ENCODE measurements at places on chromosomes 7 and 10. TPM values are rescaled to one million over a fixed set of nuclear protein-coding genes. Genes with fewer than 3 reads are reported as not detected.

CCDC136 gene
- 0.22 TPM for polyA plus RNA-seq

- no peak overlapping the region for H3K4me3 ChIP-seq
- H3K27me3 ChIP-seq = no peaks in the 10 kb centered on the region
- DNase-seq = no peak
- H3K27ac ChIP-seq = no peak overlapping the region
- H3K4me1 ChIP-seq = no peaks in the 10 kb centered on the region
- H3K36me3 ChIP-seq = no peaks in the 10 kb centered on the region
Observed at GRCh38 chr7:138402749-138403148, 57.3 kb upstream of the TRIM24 start.

DNA sequence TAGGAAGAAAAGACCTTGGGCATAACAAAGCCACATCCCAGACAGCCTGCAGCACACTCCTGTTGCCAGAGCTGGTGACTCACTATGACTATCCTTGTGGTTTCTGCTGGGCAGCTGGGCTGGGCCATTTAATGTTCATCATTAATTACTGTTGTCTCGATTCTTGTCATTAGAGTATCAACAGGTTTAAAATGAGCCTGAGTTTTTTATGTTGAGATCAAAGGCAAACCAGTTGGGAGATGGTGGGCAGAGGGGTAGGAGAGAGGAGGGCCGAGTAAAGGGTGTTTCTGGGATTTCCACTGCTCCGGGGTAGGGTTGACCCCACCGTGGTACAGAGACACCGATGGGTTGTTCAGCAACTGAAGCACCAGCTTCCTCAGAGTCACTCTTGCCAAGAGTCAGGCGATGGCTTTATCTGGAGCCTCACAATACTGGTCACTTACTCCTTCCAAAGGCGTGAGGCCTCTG, 128.7 kb upstream of the LYZL1 start:
- no peak for DNase-seq
- no peaks in the 10 kb centered on the region for H3K36me3 ChIP-seq
- no peaks in the 10 kb centered on the region for H3K27me3 ChIP-seq
- no peaks in the 10 kb centered on the region for H3K4me1 ChIP-seq

- H3K4me3 ChIP-seq = peak overlapping the region; percentile 25
- H3K4me1 ChIP-seq = no peaks in the 10 kb centered on the region
- H3K27me3 ChIP-seq = no peaks in the 10 kb centered on the region
- H3K36me3 ChIP-seq = no peaks in the 10 kb centered on the region
- peak; percentile 67 for DNase-seq
Observed at GRCh38 chr7:80078159-80078731, 56.4 kb upstream of the GNAI1 start.

RPEL1 gene
- 0.09 TPM for polyA plus RNA-seq

DNA sequence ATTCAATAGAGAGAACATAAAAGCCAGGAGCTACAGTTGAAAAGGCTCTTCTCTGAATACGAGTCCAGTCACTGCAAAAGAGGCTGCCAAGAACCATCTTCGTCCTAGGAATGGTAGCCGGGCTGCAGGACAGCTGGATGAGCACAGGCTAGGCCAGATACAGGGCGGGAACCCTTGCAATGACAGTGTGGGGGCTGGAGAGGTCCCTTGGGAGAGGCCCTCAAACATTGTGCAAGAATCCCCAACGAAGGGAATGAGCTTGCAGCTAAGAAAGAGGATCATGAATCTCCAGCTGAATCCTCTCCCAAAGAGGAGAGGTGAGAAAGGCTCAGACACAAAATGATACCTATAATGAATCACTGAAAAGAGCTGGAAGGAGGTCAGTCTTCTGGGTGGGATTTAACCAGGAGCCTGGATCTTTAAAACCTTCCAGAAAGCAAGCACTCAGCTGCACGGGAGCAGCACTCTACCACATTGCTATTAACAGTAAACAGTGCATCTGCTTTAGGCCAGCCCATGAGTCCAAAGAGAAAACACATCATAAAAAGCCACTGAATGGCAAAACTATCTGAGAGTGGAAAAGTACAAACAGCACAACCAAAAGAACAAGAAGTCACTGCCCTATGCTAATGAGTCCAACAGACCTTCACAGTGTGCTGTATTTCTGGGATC, 287.9 kb downstream of the TNS3 start:
- H3K4me3 ChIP-seq = no peak overlapping the region
- no peak for DNase-seq
- H3K27ac ChIP-seq = peak overlapping the region; percentile 3
- no peaks in the 10 kb centered on the region for H3K4me1 ChIP-seq
- H3K36me3 ChIP-seq = peaks cover 58% of the 10 kb centered on the region

TMEM130 gene
- not detected for polyA plus RNA-seq

DLX5 gene
- polyA plus RNA-seq = not detected

DNA sequence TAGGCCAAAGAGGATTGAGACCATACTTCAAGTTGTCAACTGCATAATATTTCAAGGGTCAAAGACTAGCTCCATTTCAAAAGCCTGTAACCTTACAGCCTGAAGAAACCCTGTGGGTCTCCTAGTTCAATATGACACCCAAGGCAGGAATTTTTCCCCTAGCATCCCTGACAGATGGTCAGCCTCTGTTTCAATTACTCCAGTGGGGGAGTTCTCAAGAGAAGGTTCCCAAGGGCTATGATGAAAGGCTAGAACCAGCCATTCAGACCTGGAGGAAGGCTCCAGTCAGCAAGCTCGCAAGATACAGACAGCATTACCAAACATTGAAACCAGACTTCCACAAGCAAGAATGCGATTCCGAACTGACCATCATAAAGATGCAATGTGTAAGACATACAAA, 1.6 kb downstream of the HTR7 start:
- H3K27ac ChIP-seq = no peak overlapping the region
- no peak for DNase-seq
- peak overlapping the region; percentile 39 for H3K4me3 ChIP-seq
- no peaks in the 10 kb centered on the region for H3K36me3 ChIP-seq
- peaks cover 45% of the 10 kb centered on the region for H3K27me3 ChIP-seq

DNA sequence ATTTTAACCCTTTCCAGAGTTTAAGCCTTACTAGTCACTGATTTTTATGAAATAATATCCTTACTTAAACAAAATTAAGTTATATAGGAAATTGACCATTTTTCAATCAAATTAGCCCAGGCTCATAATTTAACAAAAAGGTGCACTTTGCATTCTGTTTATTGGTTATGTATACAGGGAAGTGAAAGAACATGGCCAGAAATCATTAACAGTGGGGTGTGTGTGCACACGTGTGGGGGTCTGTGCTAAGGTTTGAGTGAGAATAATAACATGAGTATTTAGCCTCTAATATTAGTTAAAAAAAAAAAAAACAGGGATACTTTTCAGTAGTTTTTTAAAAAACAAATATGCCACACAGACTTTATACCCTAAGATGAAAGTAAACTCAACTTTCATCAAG, 510.5 kb upstream of the PFKP start:
- no peaks in the 10 kb centered on the region for H3K4me1 ChIP-seq
- no peak overlapping the region for H3K4me3 ChIP-seq
- no peak overlapping the region for H3K27ac ChIP-seq
- DNase-seq = no peak
- H3K36me3 ChIP-seq = no peaks in the 10 kb centered on the region

DNA sequence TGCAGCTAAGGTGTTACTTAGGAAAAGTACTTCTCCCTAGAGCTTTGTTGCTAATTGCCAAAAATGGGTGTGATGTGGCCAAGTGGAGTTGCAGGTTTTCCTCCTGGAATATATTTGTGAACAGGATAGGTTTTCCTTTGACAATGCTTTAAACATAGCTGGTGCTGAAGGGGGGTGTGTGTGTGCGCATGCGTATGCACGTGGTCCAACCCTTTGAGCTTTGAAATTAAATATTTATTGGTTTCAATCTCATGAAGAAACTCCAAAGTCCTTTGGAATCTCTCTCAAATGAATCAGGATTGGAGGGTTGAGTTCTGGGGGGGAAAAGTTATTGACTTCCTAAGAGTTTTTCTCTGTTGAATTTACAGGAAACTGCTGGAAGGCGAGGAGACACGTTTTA, 11.1 kb downstream of the INA start:
- H3K27ac ChIP-seq = no peak overlapping the region
- no peak for DNase-seq

DNA sequence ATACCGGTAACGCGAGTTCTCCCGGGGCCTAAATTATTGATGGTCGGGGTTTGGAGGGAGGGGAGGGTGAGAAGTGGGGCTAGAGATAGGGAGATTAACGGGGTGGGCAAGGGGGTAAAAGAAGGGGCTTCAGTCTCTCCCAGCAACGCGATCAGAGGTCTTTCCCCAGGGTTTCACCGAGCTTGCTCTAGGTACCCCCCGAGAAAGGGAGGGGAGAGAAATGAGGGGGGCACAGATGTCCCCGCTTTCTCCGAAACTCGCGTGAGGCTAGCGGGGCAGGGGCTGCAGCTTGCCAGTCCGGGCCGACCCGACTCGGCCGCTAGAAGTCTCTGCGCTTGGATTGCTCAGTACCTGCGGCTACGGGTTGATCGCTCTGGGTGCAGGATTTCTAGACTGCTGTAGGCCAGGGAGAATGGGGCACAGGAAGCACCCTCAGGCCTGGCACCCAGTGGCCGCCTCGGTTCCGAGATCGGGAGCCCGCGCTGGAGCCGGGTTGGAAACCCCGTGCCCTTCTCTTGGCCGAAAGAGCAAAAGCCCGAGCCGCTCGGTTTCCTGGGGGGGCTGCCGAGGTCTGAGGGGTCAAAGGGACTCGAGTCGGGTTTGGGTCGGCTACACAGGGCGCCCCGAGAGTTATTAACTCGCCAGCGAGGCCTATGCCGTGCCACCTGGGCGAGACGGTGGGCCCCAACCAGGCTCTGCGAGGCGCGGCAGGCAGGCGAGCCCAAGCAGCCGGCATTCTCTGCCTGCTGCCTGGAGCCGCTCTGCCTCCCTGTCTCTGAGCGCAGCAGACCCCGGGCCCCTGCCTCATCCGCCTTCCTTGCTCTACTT, 3.1 kb downstream of the PAX2 start:
- peaks cover 76% of the 10 kb centered on the region for H3K27me3 ChIP-seq
- no peaks in the 10 kb centered on the region for H3K36me3 ChIP-seq
- no peak overlapping the region for H3K27ac ChIP-seq
- H3K4me1 ChIP-seq = no peaks in the 10 kb centered on the region

GRCh38 chr7:119708891-119709290, 564.1 kb upstream of the KCND2 start:
- H3K4me1 ChIP-seq = no peaks in the 10 kb centered on the region
- no peak overlapping the region for H3K27ac ChIP-seq
- H3K36me3 ChIP-seq = no peaks in the 10 kb centered on the region
- H3K27me3 ChIP-seq = no peaks in the 10 kb centered on the region
- no peak for DNase-seq

DNA sequence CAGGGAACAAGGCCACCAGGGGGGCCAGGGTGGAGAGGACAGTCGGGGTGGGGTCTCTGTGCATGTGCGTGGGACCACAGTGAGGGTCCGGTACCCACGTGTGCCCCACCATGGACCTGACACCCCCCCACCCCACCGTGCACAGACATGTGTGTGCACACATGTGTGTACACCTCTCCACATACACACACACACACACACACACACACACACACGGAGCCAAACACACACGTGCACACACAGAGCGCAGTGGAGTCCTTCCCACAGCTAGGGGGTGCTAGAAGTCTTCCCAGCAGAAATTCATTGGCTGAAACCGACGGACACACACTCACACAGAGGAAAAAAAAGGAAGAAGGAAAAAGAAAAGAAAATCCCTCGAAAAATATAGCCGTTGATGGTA, 42.8 kb upstream of the GNA12 start:
- peak; percentile 70 for DNase-seq
- H3K4me3 ChIP-seq = no peak overlapping the region
- no peak overlapping the region for H3K27ac ChIP-seq

DNA sequence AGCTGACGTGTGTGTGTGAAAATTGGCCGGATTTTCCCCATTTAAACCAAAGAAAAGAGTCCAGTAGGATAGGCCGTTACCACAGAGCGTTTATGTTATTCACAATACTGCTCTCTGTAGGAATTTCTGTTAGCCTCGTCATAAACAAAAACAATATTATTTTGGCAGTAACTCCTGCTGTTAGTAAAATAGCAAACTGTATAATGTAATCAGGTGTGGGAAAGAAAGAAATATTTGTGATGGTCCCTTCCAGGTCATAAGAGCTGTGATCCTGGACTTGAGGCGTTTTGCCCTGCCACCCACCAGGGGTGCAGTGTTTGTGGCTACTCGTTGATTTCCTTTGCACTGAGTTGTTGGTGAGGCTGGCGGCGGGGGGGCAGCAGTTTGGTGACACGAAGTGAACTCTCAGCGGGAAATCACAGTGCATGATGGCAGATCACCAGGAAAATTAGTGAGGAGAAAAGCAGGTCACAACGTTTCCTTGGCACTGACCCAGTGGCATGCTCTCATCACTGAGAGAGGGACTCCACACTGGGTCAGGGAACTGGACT, 2.8 kb downstream of the EEPD1 start:
- no peak overlapping the region for H3K27ac ChIP-seq
- peak; percentile 54 for DNase-seq
- peak overlapping the region; percentile 97 for H3K4me3 ChIP-seq
- no peaks in the 10 kb centered on the region for H3K27me3 ChIP-seq
- H3K4me1 ChIP-seq = peaks cover 44% of the 10 kb centered on the region

ZNF804B gene
- not detected for polyA plus RNA-seq

SLC13A1 gene
- polyA plus RNA-seq = 8.2 TPM

CCZ1 gene
- polyA plus RNA-seq = 56.6 TPM

PPP1R3A gene
- polyA plus RNA-seq = not detected

DNA sequence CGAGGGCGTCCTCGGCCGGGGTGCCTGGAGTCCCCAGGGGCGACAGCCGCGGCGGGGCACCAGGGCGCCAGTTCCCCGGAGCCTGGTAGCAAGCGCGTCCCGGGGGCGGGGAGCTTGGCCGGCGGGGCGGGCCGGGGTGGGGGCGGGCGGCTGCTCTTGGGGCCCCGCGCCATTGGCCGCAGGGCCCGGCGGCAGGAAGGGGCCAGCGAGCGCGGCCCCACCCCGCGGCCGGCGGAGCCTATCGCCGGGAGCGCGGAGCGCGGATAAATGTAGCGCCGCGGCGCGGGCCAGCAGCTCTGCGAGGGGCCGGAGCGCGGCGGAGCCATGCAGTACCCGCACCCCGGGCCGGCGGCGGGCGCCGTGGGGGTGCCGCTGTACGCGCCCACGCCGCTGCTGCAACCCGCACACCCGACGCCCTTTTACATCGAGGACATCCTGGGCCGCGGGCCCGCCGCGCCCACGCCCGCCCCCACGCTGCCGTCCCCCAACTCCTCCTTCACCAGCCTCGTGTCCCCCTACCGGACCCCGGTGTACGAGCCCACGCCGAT, at the start of gene HHEX:
TSS of gene HHEX (plus strand) at position 293 of the 548 bp plus-strand sequence. CDS start at position 325, 32 bp downstream.
- peak within 1 kb of the TSS; percentile 44 for H3K4me3 ChIP-seq
- H3K27me3 ChIP-seq = peaks cover 9% of the 10 kb centered on the region
- DNase-seq = peak; percentile 42
- H3K4me1 ChIP-seq = no peaks in the 10 kb centered on the region
- no peak within 1 kb of the TSS for H3K27ac ChIP-seq
- H3K36me3 ChIP-seq = no peaks in the 10 kb centered on the region

GRCh38 chr7:123658023-123658422, 2.4 kb downstream of the LMOD2 start:
- peak; percentile 61 for DNase-seq
- H3K27ac ChIP-seq = no peak overlapping the region
- no peak overlapping the region for H3K4me3 ChIP-seq
- H3K27me3 ChIP-seq = no peaks in the 10 kb centered on the region

- H3K4me1 ChIP-seq = no peaks in the 10 kb centered on the region
- peaks cover 9% of the 10 kb centered on the region for H3K27me3 ChIP-seq
- H3K36me3 ChIP-seq = no peaks in the 10 kb centered on the region
- no peak for DNase-seq
Observed at GRCh38 chr7:142529591-142529990, 219.7 kb upstream of the PRSS1 start.

Measured in small intestine (tissue), 16 donors.